ENCODE measurements at places on chromosomes 5 and 9.

GRCh38 chr5:178274781-178275537, 42.4 kb upstream of the PHYKPL start:
- no peak for DNase-seq

DNA sequence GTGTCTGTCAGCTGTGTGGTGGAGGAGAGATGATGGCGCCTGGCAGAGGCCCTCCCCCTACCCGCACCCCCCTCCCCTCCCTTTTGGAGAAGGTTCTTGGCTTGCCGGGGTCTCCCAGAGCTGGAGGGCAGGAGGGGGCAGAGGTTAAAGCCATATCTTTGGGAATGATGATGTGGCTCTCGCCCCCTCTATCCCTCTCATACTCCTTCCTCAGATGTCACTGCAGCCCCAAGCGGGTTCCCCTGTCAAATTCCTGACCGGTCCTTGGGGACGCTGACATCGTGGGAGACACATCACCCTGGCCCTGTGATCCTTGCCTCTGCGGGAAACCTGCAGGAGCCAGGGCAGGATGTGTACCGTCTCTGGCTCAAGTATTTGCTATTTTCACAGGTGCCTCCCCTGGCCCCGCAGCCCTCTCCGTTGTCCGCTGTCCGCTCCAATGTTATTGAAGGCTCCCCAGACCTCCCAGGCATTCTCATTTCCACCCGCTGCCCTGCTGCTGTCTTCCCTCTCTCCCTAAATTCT, 109.5 kb downstream of the FOXD1 start:
- DNase-seq: no peak

GRCh38 chr9:89448381-89448780, 49.5 kb downstream of the SEMA4D start:
- DNase-seq: peak; percentile 92

DNA sequence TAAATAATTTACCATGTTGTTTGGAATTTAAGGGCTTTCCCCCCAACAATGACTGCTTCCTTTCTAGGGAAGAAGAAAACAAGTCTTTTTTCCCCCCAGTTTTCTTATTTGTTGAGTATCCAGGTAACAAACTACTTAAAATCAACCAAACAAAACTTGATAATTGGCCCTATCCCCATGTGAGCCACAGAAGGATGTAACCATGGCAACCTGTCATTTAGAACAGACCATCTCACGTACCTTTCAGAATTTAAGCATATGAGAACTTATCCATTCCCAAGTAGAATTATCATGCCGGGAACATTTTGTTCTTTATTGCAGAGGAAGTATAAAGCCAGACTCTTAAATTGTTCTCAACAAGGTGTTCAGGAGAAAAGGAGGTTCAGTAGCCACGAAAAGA, 392.3 kb downstream of the CETN3 start:
- no peak for DNase-seq

GRCh38 chr5:105807290-105807689, 1863.4 kb downstream of the EFNA5 start:
- no peak for DNase-seq

DNA sequence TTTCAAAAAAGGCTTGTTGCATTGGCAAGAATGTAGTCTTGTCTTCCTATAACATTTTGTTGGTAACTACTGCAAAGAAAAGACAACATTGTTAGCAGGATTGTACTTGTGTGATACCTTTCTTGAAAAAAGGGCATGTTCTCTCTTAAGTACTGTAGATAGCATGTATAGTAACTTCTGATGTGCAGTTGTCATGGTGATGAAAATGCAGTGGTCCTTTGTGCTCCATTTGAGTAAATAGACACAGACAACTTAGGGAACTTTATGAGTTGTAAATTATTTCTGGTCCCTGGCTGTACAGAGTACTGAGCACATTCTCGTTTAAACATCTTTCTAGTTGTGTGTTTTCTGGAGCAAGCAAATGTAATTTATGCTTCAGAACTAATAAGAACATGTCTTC, 103.3 kb downstream of the CD180 start:
- no peak for DNase-seq

- peak; percentile 31 for DNase-seq
Measured at GRCh38 chr5:35202319-35203111, 27.8 kb downstream of the PRLR start.

All from posterior cingulate gyrus (tissue), 11 donors.